ENCODE measurements at places on chromosomes 16 and 17.

- no peak for DNase-seq
Observed at GRCh38 chr16:52068447-52069074, 478.4 kb downstream of the TOX3 start.

GRCh38 chr16:5560084-5560483 lies 462.5 kb upstream of the EEF2KMT start:
- DNase-seq: no peak

DNA sequence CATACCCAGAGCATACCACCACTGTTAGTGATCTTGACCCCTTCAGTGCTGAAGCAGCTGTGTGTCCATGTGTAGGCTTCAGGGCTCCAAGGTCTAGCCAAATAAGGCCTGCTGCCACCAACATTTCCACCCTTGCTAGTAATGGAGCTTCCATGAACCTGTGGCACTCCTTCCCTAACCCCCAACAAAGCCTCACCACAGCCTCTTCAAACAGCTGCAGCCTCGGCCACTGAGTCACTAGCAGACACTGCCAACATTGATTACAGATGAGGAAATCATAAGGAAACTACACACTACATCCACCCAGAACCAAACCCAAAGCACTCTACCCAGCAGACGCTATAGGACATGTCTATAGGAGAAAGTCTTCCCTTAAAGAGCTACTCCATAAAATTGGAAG lies 610.7 kb downstream of the KCNJ2 start:
- no peak for DNase-seq

DNA sequence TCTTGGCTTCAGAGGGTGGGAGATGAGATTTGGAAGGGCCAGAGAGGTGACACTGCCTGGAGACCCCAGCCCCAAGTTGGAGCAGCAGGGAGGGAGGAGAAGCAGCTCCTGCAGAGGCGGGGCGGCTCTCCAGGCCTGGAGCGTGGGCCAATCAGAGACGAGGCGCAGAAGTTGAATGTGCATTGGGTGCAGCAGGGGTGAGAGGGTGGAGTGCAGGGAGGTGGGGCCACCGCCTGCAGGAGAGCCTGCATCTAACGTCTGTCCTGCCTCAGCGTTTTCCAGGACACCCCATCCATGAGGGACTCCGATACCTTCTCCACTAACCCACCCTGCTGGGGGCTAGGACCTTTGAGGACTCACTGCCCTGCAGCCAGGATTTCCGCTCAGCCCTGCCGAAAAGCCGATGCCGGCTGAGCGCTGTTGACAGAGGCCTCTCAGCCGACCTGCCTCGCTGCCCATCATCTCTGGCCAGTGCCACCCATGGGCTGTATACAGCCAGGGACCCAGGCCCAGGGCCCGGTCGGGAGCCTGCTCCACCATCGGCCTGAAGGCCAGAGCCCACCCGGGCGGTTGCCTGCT lies 146.2 kb downstream of the ENGASE start:
- no peak for DNase-seq

- no peak for DNase-seq
Observed at GRCh38 chr16:73945631-73946030, 351.0 kb upstream of the PSMD7 start.

DNA sequence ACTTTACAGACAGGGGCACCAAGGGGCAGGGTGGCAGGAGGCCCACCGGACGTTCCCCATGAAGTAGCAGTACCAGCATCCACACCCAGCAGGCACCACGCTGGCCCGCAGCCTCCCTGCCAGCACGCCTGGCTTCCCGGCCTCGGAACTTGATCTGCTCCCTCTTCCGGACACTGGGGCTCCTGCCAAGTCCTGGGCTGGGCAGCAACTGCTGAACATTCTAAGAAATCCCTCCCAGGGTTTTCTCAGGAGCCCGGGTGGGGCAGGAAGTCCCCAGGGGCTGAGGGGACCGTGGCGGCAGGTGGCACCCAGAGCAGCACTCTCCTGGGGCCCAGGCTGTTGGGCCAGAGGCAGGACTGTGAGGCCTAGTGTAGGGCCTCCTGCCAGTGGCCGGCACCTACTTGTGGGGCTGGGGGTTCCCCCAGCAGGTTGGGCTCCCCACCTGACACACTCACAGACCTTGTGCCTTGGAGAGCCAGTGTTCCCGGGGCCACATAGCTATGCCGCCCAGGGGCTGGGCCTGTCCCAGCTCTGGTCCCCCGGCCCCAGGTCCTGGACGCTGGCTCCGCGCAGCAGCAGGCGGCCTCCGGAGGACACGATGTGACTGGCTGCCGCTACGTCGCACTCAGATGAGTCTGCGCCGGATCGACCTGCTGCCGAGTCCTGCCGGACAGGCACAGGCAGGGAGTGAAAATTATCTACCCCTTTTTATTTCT lies 86.2 kb upstream of the CBX4 start:
- no peak for DNase-seq

DNA sequence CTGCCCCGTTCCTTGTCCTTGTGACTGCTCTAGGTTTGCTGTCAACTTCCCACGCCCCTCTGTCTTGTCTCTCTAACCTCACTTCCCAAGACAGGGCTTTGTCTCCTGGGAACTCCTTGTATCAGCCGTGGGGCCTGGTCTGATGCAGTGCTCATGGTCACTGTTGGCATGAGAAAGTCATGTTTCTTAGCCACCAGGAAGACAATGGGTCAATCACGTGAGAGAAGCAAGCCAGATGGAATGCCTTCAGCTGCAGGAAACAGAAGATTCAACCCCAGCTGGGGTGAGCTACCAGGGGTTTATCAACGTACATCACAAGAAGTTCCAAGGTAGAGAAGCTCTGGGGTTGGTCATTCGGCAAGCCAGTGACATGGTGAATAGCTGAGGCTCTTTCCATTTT lies 116.6 kb downstream of the IRF8 start:
- DNase-seq: no peak

- no peak for DNase-seq
Observed at GRCh38 chr16:29809850-29810698, 1.9 kb upstream of the PRRT2 start.

DNA sequence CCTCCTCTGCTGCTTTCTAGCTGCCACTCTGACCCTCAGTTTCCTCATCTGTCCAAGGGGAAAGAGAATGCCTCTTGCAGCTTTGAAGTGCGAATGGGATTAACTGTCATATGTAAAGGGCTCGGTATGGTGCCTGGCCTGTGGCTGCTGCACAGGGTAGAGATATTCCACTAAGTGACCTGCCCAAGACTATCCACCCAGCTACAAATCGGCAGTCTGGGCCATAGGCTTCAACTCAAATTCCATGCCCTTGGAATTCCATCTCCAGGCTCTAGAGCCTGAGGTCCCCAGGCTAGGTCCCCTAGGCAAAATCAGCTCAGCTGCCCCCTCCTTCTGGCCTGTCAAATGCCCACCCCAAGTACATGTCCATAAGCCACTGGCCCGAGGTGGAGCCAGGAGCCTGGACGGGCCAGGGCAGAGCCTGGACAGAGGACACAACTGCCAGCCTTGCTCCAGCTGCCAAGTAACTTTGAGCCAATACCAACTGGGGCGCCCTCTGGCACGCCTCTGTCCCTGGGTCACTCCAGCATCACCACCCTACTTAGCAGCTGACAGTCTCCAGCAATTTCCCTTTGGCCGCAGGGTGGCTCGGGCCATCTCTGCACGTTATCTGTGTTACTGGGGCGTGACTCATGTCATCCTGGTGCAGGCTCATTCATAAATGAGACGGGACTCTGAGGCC lies 57.2 kb downstream of the SDK2 start:
- no peak for DNase-seq

- DNase-seq: no peak
Observed at GRCh38 chr17:29433541-29433940, 43.4 kb downstream of the TAOK1 start.

Data from GM18507 (cell line).